Fibroblast of skin of abdomen (primary cell): ENCODE measurements at places on chromosomes 2 and 18.

- no peak for DNase-seq
Observed at GRCh38 chr2:165274698-165275097, 35.5 kb downstream of the SCN2A start.

GRCh38 chr2:233464531-233465240, 101.9 kb downstream of the USP40 start:
- no peak for DNase-seq

DNA sequence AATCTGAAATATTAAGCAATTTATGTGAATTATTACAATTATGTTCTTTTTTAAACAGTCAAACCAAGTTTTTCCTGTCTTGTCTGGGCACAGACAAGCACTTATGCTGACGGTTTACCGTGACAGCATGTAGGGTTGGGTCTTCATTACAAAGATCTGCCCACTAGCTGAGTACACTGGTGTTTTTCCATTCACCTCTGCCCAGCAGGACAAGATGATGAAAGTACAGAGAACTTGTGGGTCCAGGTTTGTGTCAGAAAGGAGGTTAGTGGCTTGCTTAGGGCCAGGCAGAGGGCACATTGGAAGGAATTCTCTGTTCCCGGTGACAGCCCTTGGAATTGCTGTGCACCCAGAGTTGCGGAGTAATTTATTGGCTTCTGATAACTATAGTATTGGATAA, 14.0 kb downstream of the NABP1 start:
- no peak for DNase-seq

- no peak for DNase-seq
Observed at GRCh38 chr18:3690764-3691066, 240.7 kb downstream of the TGIF1 start.
